ENCODE measurements at places on chromosomes 3 and 15. TPM values are rescaled to one million over a fixed set of nuclear protein-coding genes. Genes with fewer than 3 reads are reported as not detected.

DNA sequence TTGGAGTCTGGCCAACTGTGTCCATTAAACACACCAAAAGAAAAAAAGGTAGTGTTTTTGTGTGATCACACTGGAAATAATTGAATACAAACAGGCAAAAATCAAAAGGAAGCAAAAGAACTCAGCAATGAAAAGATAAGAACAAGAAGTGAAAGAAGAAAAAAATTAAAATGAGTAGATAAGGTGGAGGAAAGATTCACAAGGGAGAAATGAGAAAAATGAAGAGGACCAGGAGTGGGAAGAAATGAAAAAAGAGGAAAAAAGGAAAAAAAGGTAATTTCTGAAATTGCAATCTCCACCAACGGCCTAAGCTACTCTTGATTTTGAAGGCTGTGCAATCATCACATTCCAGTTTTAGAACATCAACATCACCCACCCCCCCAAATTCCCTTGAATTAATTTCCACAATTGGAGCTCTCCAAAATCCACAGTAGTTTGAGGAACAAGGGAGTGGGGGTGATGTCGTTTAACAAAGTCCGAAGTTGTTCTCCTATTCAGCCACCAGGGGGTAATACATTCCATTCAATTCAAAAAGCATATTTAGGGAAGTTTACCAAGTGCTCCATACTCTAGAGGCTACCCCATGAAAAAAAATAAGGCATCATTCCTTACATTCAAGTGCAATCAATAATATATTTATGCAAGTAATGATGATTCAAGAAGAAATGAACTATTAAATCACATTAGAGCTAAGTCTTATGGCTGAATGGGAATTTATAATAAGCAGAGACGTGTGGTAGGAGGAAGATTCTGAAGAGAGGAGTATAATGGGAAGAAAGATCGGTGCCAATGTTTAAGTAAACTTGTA is 37.4 kb downstream of the ZNF860 start:
- DNase-seq, result no peak

DNA sequence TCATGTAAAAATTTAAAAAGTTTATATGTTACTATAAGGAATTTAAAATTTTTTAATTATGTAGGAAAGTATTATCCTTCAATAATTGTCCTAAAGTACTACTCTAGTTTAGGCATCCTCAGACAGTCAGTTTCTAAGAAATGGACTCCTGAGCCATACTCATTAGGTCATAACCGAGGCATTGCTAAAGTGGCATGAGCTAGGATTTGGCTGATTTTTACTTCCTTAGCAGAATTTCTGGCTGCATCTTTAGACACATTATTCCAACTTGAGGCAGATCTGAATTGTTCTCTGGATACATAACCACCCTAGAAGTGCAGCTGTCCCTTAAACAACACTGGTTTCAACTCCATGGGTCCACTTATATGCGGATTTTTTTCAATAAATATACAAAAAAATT is 38.3 kb downstream of the IFT57 start:
- DNase-seq, result no peak

DNA sequence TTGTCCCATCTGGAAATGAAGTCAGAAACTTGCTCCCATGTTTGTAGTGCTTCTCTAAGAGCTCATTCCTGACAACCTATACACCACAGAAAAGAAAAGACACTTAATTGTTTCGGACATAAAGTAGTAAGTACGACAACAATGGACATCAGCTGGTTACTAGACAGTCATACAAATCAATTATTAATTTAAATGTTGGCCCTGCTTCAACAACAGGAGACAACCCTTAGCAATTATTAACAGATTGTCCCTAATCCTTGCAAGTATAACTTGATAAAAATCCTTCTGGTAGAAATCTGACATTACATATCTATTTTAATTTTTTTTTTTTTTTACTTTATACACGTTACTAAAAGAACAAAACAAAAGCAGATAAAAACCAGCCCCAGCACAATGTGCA is 29.8 kb downstream of the ERICH6 start:
- no peak for DNase-seq

- no peak for DNase-seq
Observed at GRCh38 chr3:141996437-141996836, 120.0 kb downstream of the ATP1B3 start.

GRCh38 chr3:120637851-120638559 is 41.9 kb downstream of the NDUFB4 start:
- no peak for DNase-seq

- no peak for DNase-seq
Observed at GRCh38 chr15:99333981-99334380, 82.7 kb downstream of the LRRC28 start.

- no peak for DNase-seq
Observed at GRCh38 chr3:51813539-51813938, 34.5 kb upstream of the IQCF6 start.

GRCh38 chr3:171186383-171186782 is 159.9 kb upstream of the SLC2A2 start:
- no peak for DNase-seq

DNA sequence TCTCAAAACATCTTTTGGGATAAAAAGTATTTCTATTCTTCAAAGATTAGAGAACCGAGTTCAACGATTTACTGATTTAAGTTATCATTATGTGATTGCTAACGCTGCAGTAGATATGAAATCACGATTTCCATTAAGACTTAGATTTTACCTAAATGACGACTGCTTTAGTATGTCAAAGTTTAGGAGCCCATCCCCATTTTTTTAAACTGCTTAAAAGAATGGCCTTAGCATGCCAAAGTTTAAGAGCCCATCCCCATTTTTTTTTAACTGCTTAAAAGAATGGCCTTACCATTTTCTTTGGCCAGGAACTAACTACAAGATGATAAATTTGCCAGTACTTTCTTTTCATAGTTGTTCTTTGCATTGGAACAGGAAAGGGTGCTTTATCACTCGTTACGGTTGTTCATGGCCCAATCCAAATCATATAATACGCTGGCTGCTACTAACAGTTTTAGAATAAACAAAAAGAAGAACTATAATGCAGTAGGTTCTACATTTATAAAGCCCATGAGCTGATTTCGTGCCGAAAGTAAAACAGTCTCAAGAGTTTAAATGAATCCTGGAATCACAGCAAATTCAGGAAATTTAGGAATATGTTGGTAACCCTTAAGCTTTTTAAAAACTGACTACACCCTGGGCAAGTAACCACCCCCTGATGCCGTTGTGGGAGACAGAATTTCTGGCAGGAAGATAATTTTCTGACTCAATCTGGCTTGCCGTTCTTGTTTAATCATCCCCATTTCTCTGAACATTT is 869 bp upstream of the TSC22D2 start:
- no peak for DNase-seq

GRCh38 chr15:64478863-64479262 is 18.5 kb downstream of the ZNF609 start:
- DNase-seq, result no peak

DNA sequence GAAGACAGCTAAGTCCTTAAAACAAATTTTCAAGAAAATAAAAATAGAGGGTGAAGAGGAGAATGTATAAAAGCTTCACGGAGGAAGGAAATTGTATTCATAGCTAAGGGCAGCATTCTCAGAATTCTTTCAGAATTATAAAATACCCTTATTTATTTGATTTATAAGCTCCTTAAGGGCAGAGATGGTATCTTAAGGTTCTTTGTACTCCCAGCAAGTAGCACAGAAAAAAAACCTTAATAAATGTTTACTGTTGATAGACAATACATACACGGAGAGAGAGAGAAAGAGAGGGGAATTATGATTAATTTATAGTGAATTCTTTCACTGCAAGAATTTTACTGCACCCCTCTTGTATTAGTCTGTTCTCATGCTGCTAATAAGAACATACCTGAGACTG is 375.6 kb upstream of the CCDC54 start:
- no peak for DNase-seq

DNA sequence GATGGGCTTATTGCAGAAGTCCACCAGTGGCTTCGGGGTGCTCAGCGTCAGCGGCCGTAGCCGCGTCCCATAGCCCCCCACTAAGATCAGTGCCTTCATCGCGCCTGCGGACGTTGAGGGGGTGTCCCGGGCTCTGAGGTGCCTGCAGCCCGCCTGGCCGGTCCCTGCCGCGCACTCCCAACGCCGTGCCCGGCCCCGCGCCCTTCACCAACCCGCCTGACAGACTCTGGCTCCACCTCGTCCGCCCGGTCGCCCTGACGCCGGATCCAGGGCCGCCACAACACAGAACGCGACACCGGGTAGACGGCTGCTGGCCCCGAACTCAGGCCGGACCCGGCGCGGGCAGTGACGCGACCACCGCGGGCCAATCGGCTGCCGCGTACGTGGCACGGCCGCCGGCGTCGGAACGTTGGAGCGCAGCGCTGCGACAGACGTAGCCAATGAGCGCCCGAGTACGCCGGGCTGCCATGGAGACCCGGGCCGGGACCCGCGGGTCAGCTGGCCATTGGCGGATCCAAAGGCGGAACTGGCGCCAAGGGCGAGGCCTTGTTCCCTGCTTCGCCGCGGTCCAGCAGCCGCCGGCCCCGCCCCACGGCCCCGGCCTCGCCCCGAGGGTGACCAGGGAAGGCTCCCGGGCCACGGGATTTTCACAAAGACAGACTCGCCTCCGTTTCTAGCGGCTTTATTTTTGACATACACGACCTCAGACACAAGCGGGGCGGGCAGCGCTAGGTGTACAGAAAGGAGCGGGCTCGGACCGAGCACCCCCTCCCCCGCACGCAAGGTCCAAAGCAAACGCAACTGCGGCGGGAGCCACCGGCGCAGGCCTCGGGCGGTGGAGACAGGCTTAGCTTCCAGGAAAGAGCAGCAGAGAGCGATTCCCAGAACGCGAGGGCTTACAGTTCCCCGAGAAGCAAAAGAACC is at the start of gene GMPPB:
TSS of gene GMPPB (minus strand) at position 324 of the 924 bp plus-strand sequence. CDS start at position 99, 225 bp downstream.
- peak; percentile 76 for DNase-seq

DNA sequence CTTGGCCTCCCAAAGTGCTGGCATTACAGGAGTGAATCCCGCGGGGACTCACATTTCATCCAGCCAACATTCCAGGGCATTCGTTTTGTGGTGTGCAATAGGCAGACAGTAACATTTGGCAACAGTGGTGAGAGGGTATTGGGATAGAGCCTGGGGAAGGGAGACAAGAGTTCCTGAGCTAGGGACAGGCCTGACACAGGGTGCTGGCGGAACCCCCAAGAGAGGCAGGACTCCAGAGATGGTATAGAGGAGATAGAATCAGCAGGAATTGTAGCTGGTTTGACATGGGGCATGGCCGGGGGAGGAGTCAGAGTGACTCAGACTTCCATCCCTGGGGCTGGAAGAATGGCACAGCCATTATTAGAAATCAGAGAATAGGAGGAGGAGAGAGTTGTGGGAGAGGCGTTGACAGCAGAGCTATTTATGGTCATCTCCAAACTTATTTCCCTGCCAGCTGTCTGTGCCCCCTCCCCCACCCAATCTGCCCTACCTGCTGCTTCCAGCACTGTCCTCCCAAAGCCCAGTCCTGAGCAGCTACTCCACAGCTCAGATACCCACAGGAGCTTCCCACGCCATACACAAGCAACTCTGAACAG is 4.4 kb upstream of the IDH2 start:
- no peak for DNase-seq

GRCh38 chr15:49978121-49978520 is 140.9 kb downstream of the ATP8B4 start:
- no peak for DNase-seq

DNA sequence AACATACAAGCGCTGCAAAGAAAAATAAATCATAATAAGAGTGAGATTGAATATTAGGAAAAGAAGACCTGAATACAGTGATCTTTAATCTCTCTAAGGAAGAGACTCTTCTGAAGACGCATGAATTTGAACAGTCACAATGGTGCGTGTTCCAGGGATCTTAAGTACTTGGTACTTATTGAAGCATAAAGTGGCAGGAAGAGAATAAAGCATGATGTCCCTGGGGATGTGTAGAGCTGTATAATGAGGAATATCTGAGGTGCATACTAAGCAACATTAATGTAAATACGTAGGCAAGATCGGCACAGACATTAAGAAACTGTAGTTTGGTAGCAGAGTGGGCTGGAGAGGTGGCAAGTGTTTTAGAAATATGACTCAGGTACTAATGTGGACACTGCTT is 246.2 kb upstream of the MCTP2 start:
- no peak for DNase-seq

- DNase-seq, result no peak
Observed at GRCh38 chr3:138241061-138241460, 54.0 kb downstream of the ARMC8 start.

DNA sequence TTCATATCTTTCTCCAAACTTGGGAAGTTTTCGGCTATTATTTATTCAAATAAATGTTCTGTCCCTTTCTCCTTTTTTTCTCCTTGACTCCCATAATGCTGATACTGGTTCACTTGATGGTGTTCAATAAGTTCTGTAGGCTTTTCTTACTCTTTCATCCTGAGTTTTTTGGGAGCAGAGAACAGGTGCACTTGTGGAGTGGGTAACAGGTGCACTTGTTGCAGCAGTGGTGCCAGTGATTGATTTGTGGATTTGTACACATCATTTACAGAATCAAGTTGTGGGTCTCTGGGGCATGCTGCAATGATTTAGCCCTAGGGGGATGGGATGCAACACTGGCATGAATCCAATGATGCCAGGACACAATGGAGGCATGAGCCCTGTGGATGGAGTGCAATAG is 14.8 kb upstream of the OR5H1 start:
- no peak for DNase-seq

- no peak for DNase-seq
Observed at GRCh38 chr3:120025520-120025919, 68.7 kb downstream of the GSK3B start.

DNA sequence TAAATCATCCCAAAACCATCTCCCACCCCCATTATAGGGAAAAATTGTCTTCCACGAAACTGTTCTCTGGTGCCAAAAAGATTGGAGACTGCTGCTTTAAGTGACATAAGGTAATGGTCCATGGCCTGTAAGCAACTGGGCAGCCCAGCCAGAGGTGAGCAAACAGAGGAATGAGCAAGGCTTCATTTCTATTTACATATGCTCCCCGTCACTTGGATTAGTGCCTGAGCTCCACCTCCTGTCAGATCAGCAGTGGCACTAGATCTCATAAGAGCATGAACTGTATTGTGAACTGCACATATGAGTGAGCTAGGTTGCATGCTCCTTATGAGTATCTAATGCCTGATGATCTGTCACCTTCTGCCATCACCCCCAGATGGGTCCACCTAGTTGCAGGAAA is 1159.8 kb upstream of the ALCAM start:
- no peak for DNase-seq

DNA sequence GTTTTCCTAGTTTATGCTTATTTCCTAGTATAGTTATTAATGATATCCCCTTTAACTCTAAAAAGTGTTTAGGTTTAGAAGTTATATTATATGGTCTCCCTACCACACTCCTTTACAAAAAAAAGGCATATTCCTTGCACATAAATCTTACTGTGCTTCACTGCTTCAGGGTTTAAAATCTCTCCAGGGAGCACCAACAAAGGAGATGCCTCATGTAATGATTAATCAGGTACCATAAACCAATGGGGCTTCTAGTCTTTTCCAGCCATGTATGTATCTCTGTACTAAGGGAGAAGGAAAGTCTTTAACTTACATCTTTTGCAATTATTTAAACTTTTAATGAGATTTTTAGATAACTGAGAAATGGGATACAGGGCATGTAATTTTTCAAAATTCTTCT is 91.5 kb upstream of the RBMS3 start:
- no peak for DNase-seq

GRCh38 chr3:144185276-144185675 is 213.7 kb downstream of the DIPK2A start:
- no peak for DNase-seq

Gene UBL7
- 45.8 TPM for polyA plus RNA-seq

Gene ZNF660
- polyA plus RNA-seq, result 0.02 TPM

Gene TM6SF1
- polyA plus RNA-seq, result 0.05 TPM
